Stimulated activated CD8-positive, alpha-beta memory T cell treated with anti-CD3 and anti-CD28 coated beads, Interleukin-4, amount 100 ng/mL, for 4 hours (primary cell): ENCODE measurements at places on chromosomes 5 and 9.

DNA sequence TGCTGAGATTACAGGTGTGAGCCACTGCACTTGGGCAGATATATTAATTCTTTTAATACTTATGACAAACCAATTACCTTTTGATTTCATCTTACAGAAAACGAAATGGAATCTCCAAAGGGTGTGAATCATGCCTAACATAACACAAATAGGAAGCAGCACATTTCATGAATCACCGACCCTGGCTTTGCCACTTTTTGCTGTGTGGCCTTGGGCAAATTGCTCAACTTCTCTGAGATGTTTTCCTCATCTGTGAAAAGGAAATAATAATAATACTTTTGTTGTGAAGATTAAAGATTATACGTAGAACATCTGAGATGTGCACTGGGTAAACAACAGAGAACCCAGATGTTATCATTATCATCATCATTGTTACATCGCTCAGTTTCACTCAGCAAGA lies 50.7 kb upstream of the FREM1 start:
- no peak for DNase-seq

GRCh38 chr5:157548513-157549282 lies 26.9 kb downstream of the ADAM19 start:
- no peak for DNase-seq

- no peak for DNase-seq
These were observed 101.7 kb upstream of the FCN2 start for GRCh38 chr9:134778841-134779411.

DNA sequence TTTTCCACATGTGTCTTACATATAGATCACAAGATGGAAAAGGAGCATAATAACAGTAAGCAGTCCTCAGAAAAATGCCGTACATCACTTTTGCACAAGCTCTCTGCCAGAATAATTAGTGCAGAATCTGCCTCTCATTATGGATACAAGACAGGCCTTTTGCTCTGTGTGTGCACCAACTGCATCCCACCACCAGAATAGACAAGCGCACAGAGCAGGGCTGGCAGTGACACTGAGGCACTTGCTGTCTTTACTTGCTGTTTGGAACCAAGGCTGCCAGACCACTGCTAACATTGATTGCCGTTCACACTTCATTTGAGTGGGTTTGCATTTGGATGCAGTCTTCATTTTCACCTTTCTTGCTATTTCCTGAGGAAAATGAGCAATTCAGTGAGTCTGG lies 741.3 kb downstream of the TLE1 start:
- no peak for DNase-seq

GRCh38 chr5:121668635-121669034 lies 183.0 kb upstream of the FTMT start:
- no peak for DNase-seq

DNA sequence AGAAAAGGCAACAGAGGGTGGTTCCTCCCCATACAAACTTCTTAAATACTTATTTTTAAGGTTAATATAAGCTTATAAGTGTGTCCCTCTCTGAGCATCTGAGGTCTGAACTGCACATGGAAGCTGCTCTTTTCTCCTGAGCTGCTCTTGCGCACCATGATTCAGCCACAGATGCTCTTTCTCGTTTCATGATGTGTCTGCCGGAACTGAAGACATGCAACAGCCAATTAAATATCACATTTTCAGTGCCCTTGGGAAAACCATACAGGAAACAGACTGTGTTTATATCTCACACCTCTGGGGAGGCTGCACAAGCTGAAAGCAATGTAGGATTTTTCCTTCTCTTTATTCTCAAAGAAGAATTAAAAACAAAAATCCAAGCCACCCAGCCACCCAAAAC lies 96.8 kb upstream of the NREP start:
- no peak for DNase-seq

- no peak for DNase-seq
These were observed 3.0 kb downstream of the CORO2A start for GRCh38 chr9:98189412-98189811.

GRCh38 chr5:161157925-161158324 lies 305.9 kb upstream of the ATP10B start:
- DNase-seq = no peak

DNA sequence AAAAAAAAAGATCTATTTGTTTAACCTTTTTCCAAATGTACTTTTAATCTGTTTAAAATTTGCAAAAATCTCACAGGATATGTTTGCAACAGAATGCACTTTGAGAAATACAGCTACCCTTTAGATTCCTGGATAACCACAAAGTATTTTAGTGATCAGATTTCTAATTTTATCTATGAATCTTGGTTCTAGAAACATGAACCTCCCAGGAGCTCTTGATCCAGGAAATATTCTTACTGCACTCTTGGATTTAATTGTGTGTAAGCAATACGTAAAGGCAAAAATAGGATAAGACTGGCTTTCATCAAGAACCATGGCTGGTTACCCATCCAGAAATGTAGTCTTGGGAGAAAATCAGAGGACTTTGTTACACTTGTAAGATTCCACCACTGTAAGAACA lies 1581.8 kb upstream of the WWC1 start:
- no peak for DNase-seq

DNA sequence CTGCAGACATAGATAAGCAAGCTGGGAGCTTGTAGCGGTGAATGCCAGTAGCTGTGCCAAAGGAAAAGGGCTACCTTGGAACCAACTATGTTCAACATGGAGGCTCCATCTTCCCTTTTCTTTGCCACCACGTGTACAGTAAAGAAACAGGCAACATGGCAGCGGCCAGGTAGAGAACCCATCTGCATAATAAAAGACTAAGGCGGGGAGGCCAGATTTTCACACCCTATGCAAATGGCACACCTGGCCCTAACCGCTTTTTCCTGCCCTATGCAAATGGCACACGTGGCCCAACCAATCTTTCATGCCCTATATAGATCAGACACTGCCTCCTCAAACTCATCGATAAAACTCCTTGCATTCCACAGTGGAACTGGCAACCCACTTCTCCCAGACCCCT lies 477.5 kb upstream of the EDIL3 start:
- no peak for DNase-seq

DNA sequence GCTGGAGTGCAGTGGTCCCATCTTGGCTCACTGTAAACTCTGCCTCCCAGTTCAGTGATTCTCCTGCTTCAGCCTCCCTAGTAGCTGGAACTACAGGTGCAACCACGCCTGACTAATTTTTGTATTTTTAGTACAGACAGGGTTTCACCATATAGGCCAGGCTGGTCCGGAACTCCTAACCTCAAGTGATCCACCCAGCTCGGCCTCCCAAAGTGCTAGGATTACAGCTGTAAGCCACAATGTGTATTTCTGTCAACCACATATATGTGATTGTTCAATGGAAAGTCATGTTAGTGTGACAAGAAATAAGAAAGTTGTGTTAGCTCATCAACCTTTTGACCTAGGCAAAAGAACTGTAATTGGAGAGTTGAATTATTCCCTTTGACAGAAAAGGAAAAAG lies 677.1 kb upstream of the CHD1 start:
- no peak for DNase-seq

- no peak for DNase-seq
These were observed at the start of gene GRIN3A for GRCh38 chr9:101738566-101739183. TSS of gene GRIN3A (minus strand) at chr9:101738647. CDS start at chr9:101737979, 668 bp downstream.

GRCh38 chr9:136089697-136090045 lies 5.4 kb downstream of the NACC2 start:
- no peak for DNase-seq

GRCh38 chr5:168168978-168169698 lies 122.3 kb upstream of the WWC1 start:
- no peak for DNase-seq

DNA sequence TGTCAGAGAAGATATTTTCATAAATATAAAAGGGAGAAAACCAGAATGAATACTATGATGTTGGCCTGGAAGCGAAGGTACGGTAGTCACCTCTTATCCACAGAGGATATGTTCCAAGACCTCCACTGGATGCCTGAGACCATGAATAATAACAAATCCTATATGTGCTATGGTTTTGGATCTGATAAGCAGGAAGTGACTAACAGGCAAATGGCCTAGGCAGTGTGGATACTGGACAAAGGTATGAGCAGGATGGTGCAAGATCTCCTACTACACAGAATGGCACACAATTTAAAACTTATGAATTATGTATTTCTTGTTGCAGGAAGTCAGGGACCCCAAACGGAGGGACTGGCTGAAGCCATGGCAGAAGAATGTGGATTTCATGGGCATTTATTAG lies 48.2 kb downstream of the ADAMTS12 start:
- DNase-seq = no peak

GRCh38 chr9:136969150-136969549 lies 8.2 kb upstream of the PTGDS start:
- DNase-seq = no peak
